ENCODE measurements at places on chromosomes 13 and 19.
A peak's percentile ranks its signal among the peaks of the same experiment; 100 is the strongest.

DNA sequence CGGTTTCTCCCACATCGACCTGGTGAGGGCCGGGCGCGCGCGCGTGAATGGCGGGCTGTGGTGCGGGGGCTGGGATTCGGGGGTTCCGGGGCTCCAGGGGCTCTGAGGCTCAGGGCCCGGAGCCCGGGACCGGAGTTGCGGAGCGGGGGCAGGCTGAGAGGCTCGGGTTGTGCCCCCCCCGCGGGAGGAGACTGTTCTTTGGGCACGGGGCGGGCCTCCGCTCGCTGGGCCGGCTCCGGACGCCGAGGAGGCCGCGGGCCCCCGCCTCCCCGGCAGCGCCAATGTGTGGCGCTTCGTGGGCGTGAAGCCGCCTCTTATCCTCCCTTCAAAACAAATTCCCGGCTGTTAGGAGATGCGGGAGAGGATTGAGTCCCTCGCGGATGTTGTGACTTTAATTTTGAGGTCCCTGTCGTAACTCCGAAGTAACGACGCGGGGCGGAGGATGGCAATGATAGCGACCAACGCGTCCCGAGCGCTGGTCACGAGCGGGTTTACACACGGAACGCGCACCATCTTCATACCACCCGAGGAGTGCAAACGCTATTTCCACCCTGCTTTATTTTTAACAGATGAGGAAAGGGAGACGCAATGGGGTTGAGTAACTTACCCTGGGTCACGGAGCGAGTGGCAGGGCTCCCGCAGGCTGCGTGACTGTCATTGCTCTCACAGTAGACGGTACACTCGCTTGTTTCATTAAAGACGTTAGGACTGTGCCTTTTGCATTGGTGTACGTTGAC lies 536 bp downstream of the UBA2 start:
- peak; percentile 20 for DNase-seq

DNA sequence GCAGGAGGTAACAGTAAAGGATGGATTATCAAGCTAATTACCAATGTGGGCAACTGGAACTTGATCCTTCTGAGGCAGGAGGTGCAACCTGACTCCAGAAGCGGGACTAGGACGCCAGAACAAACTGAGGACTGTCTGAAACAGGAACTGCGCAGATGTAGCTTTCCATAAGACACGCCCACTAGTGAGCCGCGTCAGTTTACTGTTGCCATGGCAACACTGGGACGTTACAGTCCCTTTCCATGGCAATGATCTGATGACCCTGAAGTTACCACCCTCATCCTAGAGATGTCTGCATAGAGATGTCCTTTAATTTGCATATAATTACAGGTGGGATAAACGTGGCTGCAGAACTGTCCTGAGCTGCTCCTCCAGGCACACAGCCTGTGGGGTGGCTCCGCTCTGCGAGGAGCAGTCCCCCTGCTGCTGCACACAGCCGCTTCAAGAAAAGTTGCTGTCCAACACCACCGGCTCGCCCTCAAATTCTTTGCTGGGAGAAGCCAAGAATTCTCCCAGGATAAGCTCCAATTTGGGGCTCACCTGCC lies 816.6 kb downstream of the UQCRFS1 start:
- no peak for DNase-seq

GRCh38 chr13:44854313-44855060 lies 134.8 kb downstream of the NUFIP1 start:
- DNase-seq: no peak

GRCh38 chr13:53068585-53069520 lies 40.2 kb downstream of the OLFM4 start:
- DNase-seq: no peak

DNA sequence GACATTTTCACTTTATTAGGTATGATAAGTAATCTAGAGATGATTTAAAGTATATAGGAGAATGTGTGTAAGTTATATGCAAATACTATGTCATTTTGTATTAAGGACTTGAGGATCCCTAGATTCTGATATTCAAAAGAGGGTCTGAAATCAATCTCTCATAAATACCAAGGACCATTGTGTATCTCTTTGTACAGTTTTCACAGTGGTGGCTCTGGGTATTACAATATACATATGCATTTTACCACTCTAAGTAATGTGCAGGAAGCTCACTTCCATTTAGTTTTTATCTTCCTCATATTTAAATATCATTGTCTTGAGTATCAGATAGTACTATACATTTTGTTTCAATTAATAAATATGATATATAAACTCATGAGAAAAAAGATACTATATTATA lies 862.6 kb upstream of the PCDH20 start:
- no peak for DNase-seq

DNA sequence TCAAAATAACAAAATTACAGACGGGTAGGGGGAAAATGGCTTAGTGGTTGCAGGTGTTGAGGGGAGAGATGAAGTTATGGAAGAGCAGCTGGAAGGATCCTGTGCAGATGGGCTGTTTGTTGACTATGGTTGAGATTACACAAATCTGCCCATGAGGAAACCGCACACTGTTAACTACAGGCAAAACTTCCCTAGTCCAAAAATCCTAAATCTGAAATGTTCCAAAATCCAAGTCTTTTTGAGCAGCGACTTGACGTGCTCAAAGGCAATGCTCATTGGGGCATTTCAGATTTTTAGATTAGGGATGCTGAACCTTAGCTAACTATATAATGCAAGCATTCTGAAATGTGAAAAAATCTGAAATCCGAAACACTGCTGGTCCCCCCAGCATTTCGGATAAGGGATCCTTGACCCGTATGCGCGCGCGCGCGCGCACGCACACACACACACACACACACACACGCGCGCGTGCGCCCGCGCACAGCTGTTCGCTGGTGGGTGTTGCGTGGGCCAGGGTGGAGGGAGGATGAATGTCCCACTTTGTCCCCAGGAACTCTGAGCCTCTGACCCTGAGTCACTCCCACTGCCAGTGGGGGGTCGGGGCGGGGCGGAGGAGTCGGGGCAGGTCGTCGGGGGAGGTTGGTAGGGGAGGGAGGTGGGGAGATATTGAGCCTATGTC lies 6.8 kb downstream of the F2RL3 start:
- DNase-seq: no peak

- DNase-seq: no peak
These were observed 204.8 kb downstream of the MYO16 start for GRCh38 chr13:108834193-108834592.

- no peak for DNase-seq
These were observed 792.6 kb upstream of the ATXN8OS start for GRCh38 chr13:69315039-69315438.
